ENCODE measurements at places on chromosomes 12 and 14.

GRCh38 chr12:111288771-111289170, 80.1 kb downstream of the PHETA1 start:
- DNase-seq = no peak

DNA sequence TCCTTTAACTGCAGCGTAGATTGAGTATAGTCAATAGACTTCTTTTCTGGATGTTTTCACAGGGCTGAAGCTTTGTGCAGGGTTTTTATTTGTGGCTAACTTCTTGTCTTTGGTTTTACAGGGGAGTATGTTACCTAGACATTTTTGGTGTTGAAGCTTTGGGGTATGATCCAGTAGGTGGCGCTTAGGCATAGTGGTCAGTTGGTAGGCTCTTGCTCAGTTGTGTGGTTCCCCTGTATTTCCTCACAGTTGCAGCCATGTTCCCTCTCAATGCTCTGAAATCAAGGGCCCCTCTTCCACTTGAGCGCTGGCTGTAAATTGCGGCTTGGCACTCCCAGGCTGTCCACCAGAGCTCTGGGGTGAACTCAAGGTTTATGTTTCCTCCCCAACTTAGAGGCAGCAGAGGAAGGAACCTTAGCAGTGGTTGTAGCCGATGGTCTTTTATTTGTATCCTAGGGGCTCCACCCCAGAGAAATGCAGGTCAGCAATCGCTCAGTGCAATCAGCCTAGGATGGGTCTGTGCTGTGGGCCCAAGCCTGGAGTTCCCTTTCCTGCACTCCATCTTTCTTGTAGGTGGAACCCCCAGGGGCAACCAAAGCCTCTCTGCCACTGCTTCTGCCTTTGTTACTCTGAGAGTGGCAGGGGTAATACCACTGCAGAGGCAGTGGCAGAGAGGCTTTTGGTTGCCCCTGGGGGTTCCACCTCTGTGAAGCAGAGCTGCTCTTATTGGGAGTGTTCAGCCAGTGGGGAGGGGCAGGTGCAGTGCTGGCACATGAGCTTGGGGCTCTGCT, 55.1 kb downstream of the CMAS start:
- DNase-seq = peak; percentile 14

DNA sequence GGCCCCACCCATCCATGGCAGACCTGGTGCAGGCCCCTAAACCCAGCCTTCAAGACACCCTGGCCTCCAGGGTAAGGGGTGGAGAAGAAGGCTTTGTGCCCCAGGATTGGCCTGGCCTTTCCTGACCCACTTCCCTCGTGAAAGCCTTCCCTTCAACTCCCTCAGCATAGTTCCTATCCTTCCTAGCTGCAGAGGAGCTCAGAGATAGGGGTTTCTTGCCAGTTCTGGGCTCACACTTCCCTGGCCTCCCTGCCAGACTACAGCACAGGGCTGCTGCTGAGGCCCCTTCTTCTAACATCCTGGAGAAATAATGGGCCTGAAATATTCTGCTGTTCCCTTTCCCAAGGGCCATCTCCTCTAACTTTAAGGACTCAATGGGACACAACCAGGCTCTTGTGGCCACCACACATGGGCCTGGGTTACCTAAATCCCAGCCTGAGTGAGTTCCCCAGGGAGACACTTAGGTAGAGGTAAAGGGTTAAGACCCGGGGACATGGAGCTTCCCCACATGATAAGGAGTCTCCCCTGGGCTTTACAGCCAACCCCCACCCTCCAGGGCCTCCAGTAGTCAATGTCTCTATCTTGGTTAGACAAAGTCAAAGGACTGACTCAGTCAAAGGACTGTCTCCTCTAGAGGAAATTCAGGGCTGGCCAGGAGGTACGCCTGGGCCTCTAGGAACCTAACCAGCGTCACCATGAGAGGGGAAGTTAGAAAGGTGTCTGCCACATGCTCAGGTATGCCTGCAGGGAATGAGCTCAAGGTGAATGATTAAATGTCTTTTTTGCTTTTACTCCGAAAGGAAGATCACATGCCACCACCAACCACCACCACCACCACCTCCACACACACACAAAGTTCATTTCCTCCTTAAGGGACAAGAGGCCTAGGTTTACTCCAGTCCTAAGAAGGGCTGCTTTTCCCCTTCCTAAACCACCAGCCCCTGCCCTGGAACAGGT, 7.1 kb downstream of the ZFP36L1 start:
- peak; percentile 77 for DNase-seq

DNA sequence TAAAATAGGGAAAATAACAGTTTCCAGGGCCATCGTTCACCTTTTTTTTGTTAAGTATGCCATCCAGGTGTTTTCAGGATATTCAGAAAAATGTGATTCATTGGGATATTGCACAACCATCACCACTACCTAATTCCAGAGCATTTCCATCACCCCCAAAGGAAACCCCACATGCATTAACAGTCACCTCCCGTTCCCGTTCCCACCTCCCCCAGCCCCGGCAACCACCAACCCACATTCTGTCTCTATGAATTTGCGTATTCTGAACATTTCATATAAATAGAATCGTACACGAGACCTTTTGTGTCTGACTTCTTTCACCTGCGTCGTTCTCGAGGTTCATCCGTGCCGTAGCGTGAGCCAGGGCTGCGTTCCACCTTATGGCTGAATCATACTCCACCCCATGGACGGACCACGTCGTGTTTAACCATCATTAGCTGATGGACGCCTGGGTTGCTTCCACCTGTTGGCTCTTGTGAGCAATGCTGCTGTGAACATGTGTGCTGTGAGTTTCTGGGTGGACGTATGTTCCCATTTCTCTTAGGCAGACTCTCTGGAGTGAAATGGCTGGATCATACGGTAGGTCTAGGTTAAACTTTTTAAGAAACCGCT, 51.0 kb upstream of the NCOR2 start:
- DNase-seq = no peak

DNA sequence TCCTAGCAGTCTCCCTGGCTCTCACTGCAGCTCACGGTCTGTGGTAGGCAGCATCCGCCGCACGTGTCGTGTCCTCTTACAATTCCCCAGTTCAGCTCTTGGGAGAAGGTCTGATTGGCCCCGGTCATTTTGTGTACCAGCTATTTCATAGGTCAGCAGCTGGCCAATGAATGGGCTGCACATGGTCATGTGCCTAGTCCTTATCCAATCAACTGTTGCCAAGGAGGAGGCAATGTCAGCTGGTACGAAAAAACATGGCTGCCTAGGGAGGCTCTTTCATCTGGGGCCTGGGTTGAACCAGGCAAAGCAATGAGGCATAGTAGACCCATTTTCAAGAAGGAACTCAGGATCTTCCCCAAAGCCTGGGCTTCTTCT, 46.1 kb downstream of the RNFT2 start:
- DNase-seq = peak; percentile 28

DNA sequence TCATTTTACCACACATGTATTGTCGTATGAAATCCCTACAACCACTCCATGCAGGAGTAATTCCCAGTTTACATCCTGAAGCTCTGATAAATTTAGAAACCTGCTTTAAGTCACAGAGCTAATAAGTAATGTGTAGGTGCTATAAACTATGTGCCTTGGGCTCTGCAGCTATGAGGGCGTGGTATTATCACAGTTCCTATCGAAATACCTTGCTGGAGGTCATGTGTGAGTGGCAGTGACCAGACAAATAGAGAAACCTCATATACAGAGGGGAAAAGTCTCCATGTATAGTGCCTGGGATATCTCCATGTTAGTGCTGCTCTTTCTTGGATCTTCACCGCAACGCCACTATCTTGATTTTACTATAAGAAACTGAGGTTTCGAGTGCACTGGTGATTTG, 883 bp upstream of the TBC1D15 start:
- no peak for DNase-seq

GRCh38 chr12:64682572-64683277, 72.4 kb downstream of the RASSF3 start:
- no peak for DNase-seq

DNA sequence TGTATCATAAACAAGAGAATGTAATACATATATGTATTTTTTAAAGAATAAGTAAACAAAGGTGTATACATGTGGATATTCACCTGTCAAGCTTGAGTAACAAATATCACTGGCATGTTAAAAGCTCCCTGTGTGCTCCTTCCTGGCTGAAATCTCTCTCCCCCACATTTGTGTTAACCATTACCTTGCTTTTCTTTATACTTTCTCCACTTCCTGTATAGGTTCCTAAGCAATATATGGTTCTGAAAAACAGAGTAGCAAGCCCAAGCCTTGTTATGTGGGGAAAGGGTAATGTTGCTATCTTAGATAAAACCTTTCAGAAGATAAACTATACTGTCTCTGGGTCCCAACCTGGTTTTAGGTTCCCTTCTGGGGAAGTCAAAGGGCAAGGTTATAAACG, 32.3 kb upstream of the TBC1D30 start:
- no peak for DNase-seq

DNA sequence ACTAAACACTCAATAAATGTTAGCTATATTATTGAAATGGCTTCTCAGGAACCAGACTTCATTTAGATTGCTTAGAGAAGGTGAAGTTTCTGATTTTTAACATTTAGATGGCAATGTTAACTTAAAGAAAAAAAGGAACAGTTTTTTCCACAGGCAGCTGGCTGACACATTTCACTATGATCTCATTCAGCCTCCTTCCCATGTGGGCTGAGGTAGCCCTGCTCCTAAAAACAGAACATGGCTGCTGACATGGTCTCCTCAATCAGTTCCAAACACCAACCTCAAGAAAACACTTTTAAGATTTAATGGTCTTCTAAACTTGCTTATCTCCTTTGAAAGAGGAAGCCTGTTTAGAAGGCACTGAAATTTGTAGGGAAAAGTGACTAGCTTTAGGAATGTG, 23.8 kb downstream of the GNS start:
- DNase-seq = no peak

DNA sequence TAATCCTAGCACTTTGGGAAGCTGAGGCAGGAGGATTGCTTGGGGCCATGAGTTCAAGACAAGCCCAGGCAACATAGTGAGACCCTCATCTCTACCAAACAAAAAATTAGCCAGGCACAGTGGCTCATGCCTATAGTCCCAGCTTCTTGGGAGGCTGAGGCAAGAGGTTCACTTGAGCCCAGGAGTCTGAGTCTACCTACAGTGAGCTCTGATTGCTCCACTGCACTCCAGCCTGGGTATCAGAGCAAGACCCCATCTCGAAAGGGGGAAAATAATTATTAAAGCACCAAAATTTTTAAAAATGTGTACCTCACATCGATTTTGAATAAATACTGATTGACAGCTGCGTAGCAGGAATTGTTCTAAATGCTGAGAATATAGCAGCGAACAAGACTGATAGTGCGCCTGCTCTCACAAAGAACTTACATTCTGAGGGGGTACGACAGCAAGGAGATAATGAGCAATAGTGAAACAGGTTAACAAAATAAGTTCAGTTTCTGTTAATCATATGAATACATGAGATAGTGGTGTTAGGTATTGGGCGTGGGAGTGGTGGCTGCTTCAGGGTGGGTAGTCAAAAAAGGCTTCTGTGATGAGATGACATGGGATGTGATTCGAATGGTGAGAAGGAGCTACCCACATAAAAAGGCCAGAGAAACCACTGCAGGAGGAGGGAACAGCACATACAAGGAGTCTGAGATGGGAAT, 19.6 kb downstream of the HCFC2 start:
- no peak for DNase-seq

- peak; percentile 79 for DNase-seq
These were observed 114.6 kb downstream of the PPFIA2 start for GRCh38 chr12:81644503-81644902.

DNA sequence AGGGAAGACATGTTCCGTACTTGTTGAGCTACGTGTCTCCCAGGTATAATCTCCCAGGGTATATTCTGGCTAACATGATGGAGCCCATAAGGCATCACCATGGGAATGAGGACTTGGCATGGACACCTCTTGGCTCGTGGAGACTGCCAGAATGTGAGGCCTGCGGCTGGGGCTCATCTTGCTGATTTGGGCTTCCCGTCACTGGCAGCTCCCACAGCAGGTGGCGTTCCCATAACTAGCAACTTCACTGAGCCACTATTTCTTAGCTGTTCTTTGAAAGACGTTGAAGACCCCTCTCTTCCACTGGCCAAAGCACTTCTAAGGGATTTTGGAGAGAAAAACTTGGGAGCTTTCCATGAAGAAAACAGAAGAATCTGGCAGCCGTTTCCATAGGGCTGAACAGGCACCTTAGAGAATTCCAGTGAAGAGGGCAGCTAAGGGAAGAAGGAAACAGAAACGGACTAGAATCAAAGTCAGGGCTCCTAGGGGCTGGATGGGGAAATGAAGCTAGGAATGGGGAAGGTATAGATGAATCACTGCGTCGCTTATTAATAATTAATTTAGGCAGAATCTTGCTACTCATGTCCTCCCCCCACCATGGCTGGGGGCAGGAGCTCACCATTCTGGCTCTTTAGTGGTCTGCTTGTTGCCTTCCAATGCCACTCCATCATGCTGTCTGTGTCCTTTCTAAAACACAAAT, 39.7 kb upstream of the FOS start:
- DNase-seq = no peak

DNA sequence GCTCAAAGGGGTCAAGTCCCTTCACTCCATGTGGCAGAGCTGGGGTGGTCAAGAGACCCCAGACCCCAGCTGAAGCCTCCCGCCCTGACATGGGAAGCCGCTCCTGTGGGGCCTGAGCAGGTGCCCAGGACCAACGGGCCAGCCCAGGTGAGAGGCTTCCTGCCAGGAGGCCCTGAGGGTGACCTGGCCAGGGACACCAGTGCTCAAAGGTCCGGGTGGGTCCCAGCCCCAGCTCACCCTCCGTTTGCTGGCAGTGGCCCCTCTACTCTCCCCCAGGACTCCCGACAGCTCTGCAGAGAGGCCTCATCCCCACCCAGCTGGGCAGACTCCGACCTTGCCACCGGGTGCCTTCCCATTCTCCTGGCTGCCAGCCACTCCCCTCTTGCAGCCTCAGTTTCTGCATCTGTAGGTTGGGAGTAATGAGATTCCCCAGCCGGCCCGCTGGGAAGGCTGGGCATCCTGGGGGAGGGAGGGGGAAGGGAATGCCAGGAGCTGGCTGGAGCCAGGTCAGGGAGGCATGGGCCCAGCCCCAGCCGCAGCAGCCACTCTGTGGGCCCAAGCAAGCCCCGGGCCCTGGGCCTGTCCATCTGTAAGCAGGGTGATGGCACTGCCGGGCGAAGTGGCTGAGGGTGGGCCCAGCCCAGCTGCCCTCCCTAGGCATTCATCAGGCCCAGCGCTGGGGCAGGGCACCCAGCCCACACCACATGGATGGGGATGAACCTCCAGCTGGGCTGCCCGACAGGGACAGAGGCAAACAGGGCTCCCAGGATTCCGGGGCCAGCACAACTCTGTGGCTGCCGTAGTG, 10.3 kb upstream of the INF2 start:
- DNase-seq = no peak

DNA sequence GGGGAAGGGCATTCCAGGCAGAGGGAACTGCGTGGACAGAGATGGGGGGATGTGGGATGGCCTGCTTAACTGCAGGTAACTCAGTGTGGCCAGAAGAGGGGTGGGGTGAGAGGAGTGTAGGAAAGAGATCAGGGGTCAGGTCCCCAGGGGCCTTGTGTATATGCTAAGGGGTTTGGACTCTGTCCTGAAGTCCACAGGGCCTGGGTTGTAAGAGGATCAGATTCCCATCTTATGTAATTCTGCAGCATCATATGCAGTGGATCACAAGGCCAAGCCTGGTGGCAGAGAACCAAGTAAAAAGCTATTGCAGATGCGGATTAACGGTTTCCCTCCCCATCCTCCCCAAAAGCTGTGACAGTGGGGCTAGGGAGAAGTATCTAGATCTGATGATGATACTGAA, 8.7 kb downstream of the TCTN1 start:
- DNase-seq = no peak

GRCh38 chr12:12221560-12221959, 45.3 kb downstream of the LRP6 start:
- no peak for DNase-seq
